Body of pancreas (tissue), 4 donors: ENCODE measurements at places on chromosomes 4 and X.

- DNase-seq: no peak
These were observed 17.5 kb downstream of the STAP1 start for GRCh38 chr4:67576059-67576466.

- no peak for DNase-seq
These were observed 70.0 kb downstream of the EVC2 start for GRCh38 chr4:5638316-5638715.

DNA sequence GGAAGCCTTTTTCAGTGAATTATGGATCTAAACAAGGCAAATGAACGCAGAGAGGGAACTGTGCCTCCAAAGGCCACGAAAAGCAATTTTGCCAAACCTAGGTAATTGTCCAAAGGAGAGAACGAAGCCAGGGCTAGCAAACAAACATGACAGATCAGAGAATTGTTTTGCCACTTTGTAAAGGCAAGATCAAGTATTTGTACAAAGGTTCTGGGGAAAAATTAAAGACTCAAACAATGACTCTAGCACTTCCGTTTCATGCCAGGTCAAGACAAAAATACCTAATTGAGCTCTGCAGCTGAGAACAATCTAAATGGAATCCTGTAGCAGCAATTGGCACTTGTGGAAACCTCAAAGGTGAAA, 8.5 kb downstream of the RBM47 start:
- DNase-seq: no peak

GRCh38 chr4:13555325-13555724, 11.0 kb upstream of the NKX3-2 start:
- no peak for DNase-seq

- DNase-seq: no peak
These were observed 154.0 kb downstream of the EVC2 start for GRCh38 chr4:5554376-5554775.

DNA sequence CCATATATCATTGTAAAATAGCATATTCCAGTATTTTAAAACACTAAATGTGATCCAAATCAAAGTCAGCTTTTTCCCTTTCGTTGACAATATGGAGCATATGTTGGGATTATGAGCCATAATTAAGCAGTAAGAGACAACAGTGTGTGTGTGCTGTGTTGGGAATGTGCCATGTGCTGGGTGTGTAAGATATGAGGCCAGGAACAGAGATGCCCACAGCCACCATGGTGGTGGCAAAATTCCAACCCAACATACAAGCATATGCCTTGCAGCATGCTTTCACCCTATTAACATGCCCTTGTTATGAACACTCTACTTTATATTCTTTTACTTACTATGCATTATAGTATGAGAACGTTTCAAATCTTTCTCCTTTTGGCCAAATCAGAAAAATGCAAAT, 1560.4 kb upstream of the TENM3 start:
- DNase-seq: no peak

GRCh38 chr4:185534511-185534865, 819 bp downstream of the PDLIM3 start:
- no peak for DNase-seq

DNA sequence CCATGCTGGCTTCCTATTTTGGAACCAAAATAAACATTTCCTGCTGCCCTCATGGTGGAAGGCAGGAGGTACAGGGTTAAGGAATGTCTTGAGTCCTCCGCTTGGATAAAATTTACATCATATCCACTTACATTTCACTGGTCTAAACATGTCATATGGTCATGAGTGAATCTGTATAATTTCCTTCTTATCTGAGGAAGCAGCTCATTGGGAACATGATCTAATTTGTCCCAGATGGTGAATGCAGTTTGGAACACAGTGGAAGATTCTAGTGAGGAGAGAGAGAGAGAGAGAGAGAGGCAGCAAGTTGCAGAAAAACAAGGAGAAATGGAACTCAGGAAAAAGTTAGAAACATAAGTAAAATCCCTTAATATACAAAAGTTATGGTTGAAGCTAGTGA, 46.8 kb downstream of the MXRA5 start:
- DNase-seq: no peak

DNA sequence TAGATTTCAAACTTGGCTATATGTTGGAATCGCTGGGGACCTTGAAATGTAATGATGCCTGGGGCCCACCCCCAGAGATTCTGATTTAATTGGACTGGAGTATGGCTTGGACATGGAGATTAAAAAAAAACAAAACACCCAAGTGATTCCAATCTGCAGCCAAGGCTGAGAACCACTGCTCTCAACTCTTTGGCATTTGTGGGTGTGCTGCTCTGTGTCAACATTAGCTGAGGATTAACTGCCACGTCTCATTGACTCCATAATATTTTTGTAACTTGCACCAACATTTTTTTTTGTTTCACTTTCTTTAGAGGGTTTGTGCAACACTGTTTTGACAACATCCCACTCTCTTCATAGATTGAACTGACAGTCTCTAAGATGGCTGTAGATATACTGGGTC, 41.1 kb upstream of the PDK3 start:
- no peak for DNase-seq

DNA sequence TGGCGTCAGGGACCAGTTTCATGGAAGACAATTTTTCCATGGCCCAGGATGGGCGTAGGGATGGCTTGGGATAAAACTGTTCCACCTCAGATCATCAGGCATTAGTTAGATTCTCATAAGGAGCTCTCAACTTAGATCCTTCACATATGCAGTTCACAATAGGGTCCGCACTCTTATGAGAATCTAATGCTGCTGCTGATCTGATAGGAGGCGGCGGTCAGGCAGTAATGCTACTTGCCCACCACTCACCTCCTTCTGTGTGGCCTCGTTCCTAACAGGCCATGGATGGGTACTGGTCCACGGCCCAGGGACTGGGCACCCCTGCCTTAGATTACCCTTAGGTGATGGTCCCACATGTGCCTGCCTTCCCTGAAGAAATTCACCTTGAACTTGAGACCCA, 28.8 kb upstream of the ENPP6 start:
- no peak for DNase-seq

- DNase-seq: no peak
These were observed 327.8 kb upstream of the HAND2 start for GRCh38 chr4:173857828-173858227.

DNA sequence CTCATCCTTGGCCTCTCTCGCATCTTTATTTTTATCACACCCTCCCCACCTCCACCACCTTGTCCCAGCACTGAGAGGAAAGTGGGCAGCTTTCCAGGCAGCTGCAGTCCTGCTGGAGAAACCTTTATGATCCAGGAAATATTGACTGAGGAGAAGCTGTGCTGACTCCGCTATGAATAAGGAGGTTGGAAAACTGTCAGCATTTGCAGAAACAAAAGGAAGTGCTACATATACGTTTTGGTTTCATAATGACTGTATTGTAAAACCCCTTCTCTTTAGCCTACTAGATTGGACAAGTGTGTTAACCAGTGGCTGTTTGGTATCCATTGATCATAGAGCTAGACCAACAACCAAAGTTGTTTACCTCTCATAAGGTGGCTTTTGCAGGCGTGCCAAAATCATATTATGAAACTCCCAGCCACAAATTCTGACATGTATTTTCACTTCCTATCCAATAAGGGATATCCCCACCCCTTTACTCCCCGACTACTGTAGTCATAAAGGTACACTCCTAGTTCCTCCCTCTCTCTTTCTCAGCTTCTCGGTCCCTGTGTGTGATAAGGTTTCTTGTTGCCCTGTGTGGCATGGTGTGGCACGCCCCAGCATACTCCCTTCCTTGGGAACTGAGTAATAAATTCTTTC, 88.4 kb downstream of the GPR143 start:
- DNase-seq: no peak

DNA sequence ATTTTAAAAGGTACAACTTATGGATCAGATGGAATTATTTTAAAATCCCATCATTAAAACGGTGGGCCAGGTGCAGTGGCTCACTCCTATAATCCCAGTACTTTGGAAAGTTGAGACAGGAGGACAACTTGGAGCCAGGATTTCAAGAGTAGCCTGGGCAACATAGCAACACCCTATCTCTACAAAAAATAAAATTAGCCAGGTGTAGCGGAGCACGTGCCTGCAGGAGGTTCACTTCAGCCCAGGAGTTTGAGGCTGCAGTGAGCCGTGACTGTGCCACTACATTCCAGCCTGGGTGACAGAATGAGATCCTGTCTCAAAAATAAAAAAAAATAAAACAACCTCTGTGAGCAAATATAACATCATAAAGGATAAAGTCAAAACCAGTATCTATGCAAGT, 11.4 kb downstream of the ADH5 start:
- no peak for DNase-seq

GRCh38 chrX:24335871-24336270, 22.0 kb upstream of the SUPT20HL2 start:
- DNase-seq: no peak

- DNase-seq: no peak
These were observed 45.8 kb downstream of the KDR start for GRCh38 chr4:55079451-55080173.

DNA sequence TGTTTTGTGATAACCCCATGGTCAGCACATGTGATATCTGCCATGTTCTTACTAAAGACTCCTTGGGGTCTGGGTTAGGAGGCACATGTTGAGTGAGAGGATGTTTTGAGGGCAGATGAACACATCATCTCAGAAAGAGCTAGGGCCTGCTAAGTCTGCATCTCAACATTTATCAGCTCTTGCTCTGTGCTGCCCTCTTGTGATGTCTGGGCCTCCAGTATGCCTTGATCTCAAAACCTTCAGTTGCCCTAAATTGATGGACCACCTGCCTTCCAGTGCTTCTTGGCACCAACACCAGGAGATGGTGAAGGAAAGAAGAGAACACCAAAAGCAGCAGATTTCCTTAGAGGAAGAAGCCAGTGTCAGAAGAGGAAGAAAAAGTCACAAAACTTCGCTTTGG, 22.5 kb downstream of the MID1 start:
- no peak for DNase-seq

GRCh38 chrX:41234962-41235361, 99.0 kb upstream of the DDX3X start:
- no peak for DNase-seq

DNA sequence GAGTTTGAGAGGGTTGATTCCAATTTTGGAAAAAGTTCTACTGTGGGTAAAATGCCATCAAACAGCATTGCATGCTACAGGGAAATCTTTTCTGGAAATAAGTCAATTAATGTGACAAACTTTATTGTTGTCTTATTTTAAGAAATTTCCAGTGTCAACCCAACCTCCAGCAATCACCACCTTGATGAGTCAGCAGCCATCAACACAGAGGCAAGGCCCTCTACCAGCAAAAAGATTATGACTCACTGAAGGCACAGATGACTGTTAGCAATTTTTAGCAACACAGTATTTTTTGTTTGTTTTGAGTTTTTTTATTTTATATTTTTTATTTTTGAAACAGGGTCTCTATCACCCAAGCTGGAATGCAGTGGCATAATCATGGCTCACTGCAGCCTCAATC, 165.4 kb upstream of the C1QTNF7 start:
- DNase-seq: no peak

DNA sequence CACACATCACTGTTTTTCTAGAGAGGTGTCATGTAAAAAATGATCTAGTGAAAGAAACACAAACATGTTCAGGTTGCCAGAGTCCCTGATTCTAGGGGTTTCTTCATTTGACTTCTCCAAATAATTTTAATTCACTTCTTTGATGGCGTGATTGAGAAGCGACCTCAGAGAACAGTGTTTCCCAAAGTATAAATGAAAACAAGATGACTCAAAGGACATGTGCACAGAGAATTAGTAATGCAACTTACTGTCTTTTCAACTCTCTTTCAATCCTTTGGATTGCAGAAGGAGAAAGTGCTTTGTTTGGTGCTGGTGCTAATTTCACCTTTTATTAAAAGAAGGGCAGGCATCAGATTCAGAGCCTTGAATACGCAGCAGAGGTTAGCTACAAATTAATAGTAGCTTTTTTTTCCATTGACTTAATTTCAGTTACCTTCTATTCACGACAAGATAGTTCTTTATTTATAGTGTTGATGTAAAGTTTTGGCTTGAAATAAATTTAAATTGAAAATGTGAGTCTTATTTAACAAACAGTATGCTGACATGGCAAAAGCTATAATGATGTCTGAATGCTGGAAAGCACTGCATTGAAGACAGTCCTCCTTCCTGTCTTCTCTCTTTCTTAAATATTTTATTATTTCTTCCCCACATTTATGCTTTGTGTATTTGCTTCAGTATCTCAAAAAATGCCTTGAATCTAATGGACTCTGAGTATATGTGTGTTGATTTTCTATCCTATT, 85.1 kb downstream of the SLC10A7 start:
- no peak for DNase-seq

DNA sequence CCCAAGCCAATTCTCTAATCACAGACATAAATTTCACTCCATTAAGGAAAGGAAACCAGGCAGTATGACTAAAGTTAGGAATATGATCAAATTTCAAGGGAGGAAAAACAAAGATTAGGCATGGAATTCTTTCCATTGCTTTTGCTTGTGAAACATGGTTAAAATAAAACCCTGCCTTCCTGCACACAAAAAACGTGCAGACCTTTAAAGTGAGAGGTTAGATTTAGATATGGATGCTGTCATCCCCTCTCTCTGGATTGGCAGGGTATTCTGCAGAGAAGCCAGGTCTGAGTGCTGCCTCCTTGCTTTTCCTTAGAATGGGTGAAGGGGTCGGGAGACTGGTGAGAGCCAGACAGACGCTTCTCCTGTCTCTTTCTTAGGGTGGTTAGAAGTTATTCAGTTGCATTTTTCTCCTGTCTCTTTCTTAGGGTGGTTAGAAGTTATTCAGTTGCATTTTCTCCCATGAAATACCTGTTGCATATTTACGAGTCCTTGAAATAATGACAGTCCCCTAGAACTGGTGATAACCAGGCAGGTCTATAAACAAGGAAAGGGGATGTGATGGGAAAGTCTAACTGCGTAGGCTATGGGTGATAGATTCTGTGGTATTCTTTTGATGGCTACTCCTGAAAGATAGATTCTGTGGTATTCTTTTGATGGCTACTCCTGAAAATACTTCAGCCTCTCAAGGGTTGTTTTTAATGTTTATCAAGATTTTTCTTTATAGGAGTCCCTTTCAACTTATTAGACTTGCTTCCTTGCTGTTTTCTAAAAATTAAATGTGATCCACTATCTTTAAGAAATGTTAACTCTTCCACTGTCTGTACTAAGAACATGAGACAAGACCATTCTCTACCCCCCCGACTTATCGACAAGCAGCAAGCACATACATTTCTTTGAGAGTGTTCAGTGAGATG, 163.6 kb downstream of the SPRY1 start:
- DNase-seq: no peak

DNA sequence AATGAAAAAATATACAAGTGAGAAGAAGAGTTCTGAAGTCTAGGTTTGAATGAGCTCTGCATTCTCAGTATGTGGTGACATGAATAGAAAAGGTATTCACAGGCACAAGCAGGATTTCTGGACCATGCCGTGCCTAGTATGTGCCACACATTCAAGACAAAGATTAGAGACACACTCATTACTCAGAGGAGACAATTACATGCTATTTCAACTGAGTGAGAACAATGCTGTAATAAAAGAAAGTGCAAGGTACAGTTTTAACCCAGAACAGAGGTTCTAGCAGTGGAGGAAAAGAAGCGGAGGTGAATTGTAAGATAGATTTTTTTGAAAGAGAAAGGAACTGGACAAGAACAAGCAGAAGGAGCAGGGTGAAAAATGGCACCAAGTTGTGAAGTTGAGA, 121.0 kb upstream of the RASGEF1B start:
- DNase-seq: no peak

GRCh38 chr4:99827454-99827853, 10.8 kb downstream of the DAPP1 start:
- DNase-seq: no peak
